Brain (organoid and tissue), 16 donors: ENCODE measurements at places on chromosomes 4 and X. TPM values are rescaled to one million over a fixed set of nuclear protein-coding genes. Genes with fewer than 3 reads are reported as not detected.

Gene FATE1
- 0.75 TPM for polyA plus RNA-seq

Gene SULT1B1
- polyA plus RNA-seq: 0.27 TPM

Gene ALPK1
- 0.85 TPM for polyA plus RNA-seq

Gene KLB
- polyA plus RNA-seq: not detected

Gene PHOX2B
- not detected for polyA plus RNA-seq

Gene FGF2
- polyA plus RNA-seq: 1.8 TPM

Gene PLAC1
- not detected for polyA plus RNA-seq

Gene SLC49A3
- polyA plus RNA-seq: 1.0 TPM

Gene MAOA
- polyA plus RNA-seq: 11.3 TPM

Gene ADH7
- not detected for polyA plus RNA-seq

Gene PNMA5
- polyA plus RNA-seq: 6.9 TPM

Gene ARHGAP6
- polyA plus RNA-seq: 0.44 TPM

Gene USP27X
- polyA plus RNA-seq: 13.6 TPM

Gene AGA
- 10.4 TPM for polyA plus RNA-seq
